ENCODE measurements at places on chromosomes 5 and 9.

GRCh38 chr5:1733369-1733768, 66.3 kb downstream of the MRPL36 start:
- no peak for DNase-seq

DNA sequence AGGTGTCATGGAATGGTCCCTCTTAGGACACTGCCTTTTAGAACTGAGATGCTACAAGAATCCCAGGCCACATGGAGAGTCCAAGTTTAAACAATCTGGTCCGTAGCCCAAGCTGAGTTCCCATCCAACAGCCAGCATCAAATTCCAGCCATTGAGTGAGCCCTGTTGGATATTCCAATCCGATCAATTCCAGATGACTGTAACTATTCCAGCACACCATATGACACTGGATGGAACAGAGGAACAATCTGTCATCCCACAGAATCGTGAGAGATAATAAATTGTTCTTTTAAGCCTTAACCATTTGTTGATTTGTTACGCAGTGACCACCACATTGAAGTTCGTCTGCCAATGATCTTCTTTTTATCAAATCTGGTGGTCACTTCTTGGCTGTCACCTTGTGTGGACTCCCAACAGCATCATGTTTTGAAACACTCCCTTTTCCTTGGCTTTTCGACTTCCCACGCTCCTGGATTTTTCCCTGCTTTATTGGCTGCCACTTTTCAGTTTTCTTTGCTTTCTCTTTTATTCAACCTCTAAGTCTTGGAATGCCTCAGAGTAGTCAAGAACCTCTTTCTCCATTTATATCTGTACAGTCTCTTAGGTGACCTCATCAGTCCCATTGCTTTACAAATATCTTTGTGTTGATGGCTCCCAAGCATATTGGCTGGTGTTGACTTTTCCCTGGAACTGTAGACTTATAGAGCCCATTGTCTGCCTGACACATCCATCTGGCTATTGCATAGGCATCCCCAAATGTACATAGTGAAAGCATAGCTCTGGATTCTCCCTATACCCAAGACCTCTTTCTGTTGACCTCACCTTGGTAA, 46.1 kb downstream of the TNFSF15 start:
- no peak for DNase-seq

DNA sequence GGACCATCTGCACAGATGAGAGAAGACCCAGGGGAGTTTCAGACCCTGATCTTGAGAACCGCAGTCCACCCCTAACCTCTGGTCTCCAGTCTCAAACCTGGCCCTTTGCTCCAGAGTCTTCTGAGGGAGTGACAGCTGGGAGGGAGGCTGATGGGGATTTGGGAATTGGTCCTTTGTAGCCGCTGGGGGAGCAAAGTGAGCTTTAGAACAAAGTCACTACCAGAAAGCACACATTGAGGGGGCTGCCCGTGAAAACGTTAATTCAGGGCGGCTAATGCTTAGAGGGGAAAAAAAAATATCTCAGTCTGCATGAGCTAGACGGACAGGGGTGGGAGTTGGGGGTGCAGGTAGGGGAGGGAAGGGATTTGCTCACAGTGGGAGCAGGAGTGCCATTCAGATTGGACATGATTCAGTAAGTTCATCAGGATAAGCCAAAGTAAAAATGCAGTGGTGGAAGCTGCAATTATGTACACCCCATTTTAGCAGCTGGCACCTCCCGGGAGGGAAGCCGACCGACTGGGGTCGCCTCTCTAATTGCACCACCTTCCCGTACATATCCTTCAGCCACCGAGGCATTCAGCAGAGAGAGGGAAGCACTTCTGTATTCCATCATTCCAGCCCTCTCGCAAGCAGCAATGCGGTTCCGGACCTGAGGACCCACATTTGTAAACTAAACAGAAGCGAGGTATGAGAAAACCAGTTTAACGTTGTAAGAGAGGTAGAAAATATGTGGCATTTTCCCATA, 123.4 kb upstream of the RETREG1 start:
- DNase-seq, result no peak

GRCh38 chr9:81589819-81590218, 99.5 kb downstream of the TLE1 start:
- DNase-seq, result no peak

- no peak for DNase-seq
Observed at GRCh38 chr5:10073441-10074104, 176.1 kb downstream of the ATPSCKMT start.

Measured in stimulated activated CD4-positive, alpha-beta T cell treated with anti-CD3 and anti-CD28 coated beads, Interleukin-1b, Interleukin-23, amount 100 ng/mL, for 1 hour (primary cell).